ENCODE measurements at places on chromosomes 2 and 18. TPM values are rescaled to one million over a fixed set of nuclear protein-coding genes. Genes with fewer than 3 reads are reported as not detected.

Gene STPG4
- 0.31 TPM for total RNA-seq

Gene REG1B
- total RNA-seq = not detected

Gene CIDEA
- total RNA-seq = 0.19 TPM

Gene ACTG2
- total RNA-seq = not detected

Gene SULT1C4
- 82.8 TPM for total RNA-seq
